ENCODE measurements at places on chromosomes 11 and 22.

DNA sequence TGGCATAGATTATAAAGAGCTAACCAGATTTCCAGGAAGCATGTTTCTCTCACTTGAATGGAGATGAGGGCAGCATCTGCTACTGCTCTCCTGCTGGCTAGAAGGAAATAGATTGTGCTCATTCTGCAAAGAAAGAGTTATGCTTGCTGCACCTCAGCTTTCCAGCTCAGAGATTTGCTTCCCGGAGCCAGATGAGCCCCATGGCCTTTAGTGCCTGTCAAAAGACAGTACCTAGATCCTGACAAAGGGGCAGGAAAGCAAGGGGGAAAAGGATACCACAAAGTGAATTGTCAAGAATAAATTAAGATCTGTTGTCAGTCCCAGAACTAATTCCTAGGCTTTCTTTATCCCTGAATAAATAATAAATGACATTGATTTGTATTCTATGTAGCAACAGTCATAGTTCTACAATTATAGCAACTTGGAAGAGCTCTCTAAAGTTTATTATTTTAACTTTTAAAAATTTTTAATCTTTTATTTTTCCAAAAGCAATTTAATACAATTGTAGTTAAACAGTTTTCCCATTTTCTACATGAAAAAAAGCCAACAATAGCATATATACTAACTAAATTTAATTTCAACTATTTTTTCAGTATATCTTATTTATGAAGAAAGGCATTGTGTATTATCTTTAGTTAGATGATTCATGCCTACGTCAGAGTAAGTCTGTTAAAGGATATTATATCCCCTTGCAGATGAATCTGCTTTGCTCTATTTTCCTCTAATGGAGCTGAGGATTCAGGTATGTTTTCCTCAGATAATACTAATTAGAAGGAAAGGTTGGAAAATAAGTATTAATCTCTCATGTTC, 306.1 kb upstream of the DDI1 start:
- DNase-seq = no peak

DNA sequence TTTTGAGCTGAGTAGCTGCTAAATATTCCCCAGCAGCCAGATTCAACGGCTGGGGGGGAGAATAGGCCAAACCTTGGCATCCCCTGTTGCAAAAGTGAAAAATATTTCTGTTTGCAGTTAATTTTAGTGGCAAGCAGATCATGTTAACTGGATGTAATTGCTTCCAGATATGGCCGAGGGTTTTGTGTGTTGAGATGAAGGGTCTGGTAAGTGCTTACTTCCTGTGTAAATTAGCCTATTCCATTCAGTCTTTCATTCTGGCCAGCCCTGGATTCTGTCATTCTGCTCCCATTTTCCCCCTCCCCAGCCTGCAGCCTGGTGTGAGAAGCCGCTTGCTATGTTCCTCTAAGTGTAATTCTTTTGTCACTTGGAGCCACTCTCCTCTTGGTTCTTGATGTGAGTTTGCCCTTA, 17.4 kb downstream of the ZBTB16 start:
- DNase-seq = no peak

- no peak for DNase-seq
These were observed 80.0 kb downstream of the C11orf91 start for GRCh38 chr11:33620423-33621171.

DNA sequence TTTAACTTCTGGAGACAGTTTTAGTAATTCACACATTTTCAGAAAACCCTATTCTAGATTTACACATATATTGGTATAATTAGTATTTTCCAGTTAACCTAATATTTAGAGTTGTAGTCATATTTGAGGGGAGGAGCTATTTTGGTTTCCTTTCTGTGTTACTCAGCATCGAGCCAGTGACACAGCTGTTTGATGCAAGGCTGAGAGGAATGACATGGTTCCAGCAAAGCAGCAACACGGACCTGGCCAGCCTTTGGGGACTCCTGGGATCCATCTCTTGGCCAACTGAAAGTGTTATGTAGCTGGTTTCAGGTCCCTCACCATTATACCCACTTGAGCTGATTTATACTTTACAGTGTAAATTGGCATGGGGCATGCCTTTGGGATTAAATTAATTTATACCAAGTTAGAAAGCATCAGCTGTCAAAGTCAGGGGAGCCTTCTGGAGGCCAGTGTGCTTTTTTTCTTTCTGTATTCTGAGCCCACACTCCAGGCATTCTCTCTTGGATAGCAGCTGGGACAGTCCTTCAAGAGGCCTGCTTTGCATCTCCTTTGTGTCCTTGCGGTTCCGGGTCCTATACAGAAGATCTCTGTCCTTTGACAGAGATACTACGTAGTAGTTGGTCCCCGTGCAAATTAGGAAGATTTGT, 91.3 kb upstream of the SLC25A18 start:
- DNase-seq = no peak

- no peak for DNase-seq
These were observed 24.4 kb downstream of the OR8B12 start for GRCh38 chr11:124518989-124519451.

- no peak for DNase-seq
These were observed 1.2 kb downstream of the CYTH4 start for GRCh38 chr22:37283393-37283937.

GRCh38 chr11:69467196-69467595, 14.3 kb upstream of the LINC01488 start:
- DNase-seq = no peak

DNA sequence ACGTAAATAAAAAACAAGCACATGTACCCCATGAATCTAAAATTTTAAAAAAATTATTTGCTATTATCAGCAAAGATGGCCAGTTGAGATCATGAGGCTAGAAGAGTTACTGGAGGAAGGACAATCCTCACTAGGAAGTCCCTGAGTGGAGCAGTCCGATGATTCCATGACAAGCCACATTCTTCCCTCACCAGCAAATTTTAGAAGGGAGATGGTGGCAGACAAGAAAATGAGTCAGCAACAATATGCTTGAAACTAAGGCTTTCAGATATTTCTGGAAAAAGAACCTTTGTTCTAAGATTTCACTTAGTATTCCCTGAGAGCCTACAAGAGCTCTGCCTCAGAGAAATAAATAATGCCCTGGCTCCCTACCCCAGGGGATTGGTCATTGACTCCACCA, 34.9 kb downstream of the P4HA3 start:
- no peak for DNase-seq

DNA sequence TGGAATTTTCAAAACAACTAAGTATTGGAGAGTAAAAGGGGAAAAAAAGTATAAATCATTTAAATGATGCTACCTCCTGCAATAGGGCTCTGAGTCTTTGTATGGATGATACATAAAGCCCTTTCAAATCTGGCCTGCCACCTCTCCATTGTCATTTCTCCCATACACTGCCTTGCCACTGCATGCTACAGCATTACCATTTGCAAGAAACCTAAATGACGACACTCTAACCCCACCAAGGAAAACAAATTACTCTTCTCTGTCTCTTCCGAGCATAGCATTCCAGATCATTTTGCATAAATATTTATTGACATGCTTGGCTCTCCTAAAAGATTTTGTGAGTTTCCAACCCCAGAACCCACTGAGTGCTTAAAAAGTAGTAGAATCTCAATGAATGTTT, 34.5 kb upstream of the PRSS23 start:
- DNase-seq = no peak

DNA sequence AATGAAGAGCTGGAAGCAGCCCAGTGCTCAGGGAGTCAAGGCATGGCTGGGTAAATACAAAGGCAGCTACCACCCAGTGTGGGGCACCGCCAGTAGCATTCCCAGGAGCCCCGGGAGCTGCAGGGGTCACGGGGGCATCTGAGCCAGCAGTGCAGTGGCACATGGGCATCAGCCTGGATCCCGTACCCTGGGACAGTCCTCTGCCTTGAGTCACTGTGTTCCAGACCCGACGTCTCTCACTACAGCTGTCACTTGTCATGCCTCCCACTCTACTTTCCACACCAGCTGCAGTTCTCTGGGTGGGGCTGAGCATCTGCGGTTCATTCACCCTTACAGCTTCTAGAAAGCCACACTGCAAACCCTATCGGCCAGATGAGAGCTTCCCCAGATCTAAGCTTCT, 29.6 kb downstream of the DHCR7 start:
- no peak for DNase-seq

GRCh38 chr11:95517453-95517852, 272.1 kb downstream of the FAM76B start:
- DNase-seq = no peak

GRCh38 chr11:47870404-47870803, 22.3 kb upstream of the NUP160 start:
- no peak for DNase-seq

DNA sequence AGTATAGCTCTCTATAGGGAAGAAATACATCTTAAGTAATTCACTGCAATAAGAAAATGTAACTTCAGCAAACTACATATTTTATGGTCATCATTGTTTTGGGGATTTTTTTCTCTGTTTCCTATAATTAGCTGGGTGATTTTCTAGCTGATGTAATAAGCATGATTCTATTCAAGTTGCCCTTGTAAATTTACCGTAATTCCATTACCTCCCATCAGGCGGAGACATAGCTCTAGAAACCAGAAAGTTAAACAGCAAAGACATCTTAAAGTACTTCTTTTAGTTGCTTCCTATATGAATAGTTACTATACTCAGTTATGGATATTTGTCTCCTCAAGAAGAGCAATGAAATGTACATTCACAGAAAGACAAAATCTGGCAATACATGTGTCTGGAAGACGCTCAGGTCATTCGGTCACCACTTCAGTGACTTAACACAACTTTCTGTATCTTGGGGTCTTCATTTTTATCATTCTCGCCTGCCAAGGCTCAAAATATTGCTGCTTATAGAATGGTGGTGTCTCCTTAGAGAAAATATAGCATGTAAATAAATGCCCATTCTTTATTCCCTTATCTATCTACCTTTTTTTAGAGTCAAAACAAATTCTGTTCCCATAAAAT, 239.9 kb upstream of the ZC3H12C start:
- DNase-seq = no peak

GRCh38 chr11:70364178-70364577, 34.2 kb upstream of the CTTN start:
- no peak for DNase-seq

GRCh38 chr11:84541731-84542340, 1085.3 kb downstream of the DLG2 start:
- DNase-seq = no peak

DNA sequence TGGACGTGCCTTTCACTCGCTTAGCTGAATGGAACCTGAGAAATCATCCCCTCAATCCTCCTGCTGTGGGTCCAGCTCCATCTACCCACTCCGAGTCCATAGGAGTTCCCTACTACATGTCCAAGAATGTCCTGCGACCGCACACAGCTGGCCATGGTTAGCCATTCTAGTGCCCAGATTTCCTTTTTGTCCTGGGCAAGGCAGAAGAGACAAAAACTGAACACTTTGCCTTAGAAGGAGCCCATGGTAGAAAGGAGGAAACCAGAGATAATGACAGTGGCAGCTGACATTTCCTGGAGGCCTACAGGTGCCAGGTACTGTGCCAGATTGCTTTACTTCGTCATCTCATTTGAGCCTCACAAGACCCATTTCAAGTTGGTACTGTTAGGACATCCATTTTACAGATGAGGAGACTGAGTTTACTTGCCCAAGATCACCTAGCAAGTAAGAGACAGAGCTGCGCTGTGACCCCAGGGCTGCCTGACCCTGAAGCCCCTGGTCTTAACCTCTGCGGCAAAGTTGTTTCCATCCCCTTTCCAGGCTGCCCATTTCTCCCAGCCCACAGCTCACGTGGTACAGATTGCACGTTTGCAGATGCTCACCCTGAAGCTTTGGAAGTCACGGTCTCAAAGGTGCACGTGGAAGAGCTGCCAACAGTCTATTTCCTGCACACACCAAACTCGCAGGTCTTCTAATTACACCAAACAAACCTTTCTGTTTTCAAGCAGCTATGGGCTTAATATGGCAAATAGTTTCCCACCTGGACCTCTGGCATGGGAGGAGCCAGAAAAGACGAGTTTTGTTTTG, 112.7 kb downstream of the ZBTB16 start:
- no peak for DNase-seq

DNA sequence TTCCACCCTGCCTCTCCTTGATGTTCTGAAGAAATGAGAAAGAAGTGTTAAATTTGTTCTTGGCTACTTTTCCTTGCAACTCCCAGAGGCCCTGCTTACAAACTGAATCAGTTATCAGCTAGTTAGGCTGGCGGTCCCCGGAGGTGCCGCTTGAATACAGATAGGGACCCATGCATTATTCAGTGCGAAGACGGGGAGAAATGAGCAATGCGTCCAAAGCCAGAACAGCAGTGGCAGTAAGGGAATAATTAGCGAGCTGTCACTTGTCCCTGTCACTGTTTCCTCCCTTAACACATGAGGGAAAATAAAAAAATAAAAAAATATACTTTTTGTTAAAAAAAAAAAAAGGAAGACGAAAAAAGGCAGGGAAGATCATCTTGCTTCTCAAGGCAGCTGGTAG, 528.1 kb downstream of the MN1 start:
- no peak for DNase-seq

DNA sequence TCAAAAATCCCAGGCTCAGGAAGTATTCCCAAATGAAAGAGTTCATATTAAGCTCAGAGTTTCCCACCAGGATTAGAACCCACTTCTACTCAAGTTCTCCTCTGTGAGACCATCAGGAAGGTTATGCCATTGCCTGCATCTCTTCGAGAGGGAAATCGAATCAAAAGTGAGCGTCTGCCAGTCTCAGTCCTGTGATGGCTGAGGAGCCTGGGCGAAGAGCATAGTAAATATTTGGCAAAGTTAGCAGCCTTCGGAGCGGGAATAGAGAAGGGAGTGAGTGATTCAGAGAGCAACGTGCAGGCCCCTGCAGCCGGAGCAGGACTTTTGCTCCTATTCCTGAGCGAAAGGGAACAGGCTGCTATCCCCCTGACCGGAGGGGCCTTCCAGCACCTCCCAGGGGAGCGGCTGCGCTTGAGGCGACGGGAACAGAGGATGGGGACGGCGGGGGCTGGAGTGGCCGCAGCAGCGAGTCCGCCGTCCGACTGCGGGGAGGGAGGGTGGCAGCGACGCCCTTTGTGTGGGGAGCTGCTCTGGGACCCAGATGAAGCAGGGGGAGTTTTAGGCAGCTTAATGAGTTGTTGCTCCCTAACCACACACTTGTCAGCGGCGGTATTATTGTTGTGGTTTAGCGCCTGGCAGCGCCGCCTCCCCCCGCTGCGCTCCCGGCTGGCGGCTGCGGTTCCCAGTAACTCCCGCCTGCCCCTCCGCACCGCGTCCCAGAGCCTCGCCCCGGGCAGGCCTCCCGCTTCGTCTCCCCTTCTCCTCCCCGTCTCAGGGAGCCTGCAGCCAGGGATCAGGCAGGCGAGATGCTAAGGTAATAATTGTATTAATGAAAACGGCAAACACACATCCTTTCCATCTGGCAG, 21.7 kb upstream of the NRGN start:
- DNase-seq = no peak

DNA sequence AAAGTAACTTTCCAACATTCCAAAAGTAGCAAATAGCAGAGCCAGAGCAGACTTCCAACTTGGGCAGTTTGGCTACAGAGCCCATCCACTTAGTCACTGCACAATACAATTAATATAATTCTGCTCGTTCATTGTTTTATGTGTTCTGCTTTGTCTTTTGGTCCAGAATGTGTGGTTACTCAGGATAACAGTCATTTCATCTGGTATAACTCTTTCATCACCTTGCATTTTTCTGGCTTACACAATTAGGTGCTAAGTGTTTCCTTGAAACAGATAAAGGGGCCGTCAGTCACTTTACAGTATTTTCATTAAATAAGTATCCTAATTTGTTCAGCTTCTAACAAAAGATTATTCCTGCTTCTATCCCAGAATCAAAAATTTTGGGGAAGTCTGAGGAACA, 87.2 kb downstream of the LARGE2 start:
- DNase-seq = no peak

- DNase-seq = no peak
These were observed 74.8 kb downstream of the TRMU start for GRCh38 chr22:46410291-46410808.

GRCh38 chr22:18984564-18984963, 48.5 kb upstream of the PRODH start:
- no peak for DNase-seq

- DNase-seq = no peak
These were observed 496.7 kb upstream of the ARHGAP42 start for GRCh38 chr11:100190395-100190794.
